ENCODE measurements at places on chromosomes 1 and 21.
A peak's percentile ranks its signal among the peaks of the same experiment; 100 is the strongest.

DNA sequence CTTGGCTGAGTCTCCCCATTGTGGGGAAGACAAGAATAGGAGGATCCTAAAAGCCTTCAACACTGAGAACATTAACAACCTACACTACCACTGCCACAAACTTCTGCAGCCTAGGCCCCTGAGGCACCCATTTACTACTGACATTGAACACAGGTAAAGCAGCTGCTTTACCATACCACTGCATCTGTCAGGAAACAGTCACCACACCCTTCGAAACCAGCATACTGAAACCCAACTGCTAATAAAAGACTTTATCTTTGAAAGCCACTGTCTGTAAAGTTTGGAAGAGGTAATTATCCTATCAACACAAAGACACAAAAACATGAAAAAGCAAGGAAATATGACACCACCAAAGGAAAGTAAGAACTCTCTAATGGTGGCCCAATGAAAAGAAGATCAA is 7.4 kb downstream of the IFNAR1 start:
- no peak for DNase-seq

DNA sequence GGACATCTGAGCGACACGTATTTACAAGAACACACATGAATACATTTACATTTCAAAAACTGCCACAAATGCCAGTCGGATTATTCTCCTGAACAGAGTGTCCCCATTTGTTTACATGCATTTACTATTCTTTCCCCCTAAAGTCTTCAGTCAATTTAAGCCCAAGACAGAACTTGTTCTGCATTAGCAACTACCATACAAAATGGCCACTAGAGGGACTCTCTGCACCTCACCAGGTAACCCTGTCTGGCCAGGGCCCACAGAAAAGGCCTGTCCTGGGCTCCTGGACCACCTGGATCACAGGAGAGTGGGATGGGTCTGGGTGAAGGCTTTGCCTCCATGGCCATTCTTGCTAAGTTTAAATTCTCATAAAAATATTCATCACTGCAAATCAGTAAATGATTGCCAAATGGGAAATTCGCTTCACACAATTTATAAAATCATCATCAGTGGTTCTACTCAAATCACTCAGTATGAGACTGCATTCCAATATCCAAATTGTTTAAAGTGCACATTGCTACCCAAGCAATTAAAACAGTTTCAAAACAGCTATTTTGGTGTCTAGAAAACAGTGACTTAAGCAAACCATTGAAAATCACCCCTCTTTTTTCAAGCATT is 12.5 kb upstream of the GUCA2A start:
- DNase-seq, result peak; percentile 99

DNA sequence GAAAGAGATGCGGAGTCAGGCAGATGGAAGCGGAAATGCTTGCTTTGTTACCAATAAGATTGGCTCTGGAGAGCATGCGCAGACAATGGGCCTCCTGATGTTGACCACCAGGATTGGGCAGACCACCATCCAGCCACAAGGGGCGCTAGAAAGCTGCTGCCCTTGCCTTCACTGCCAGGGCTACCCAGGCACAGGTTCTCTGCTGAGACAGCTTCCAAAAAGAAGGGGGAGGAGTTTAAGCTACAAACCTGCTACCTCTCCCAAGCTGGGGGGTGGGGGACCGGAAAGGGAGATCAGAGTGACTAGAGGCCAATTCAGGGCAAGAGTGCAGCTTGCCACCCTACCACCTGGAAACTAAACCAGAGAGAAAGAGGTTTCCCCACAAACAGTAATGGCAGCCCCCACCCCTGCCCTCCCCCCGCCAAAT is 369.7 kb downstream of the RRAGC start:
- DNase-seq, result peak; percentile 8

DNA sequence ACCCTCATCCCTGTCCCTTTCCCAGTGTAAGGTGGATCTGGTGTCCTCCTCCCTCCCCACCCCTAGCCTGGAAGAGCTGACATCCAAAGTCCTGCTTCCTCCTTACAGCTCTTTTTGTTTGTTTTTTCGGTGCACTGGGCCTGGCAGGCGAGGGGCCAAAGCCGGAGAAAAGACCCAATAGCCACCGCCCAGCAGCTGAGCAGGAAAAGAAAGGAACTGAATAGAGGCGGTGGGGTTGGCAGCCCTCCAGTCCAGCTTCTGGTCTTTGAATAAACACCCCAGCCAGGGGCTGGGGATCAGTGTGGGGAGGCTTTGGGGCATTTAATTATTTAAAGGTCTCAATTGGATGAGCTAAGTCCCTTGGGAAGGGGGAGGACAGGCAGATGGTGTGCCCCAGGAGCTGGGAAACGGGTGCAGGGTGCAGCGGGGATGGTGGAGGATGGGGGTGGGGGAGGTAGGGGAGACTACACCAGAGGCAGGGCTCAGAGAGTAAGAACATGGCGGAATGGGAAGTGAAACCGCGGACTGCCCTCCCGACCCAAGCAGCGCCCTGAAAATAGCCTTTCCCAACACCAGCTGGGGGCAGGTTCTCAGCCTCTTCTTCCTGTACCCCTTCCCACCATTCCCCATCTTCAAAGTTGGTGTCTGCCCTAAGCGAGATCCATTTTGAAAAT is 20.2 kb downstream of the BTG2 start:
- peak; percentile 71 for DNase-seq

GRCh38 chr1:37616330-37616729 is 18.4 kb downstream of the RSPO1 start:
- DNase-seq, result no peak

GRCh38 chr1:185825556-185825955 is 91.4 kb downstream of the HMCN1 start:
- DNase-seq, result no peak

- no peak for DNase-seq
These were observed 123.9 kb upstream of the VAMP3 start for GRCh38 chr1:7646981-7647901.
